Fibroblast of skin of left quadriceps (primary cell): ENCODE measurements at places on chromosomes 7 and 10.

DNA sequence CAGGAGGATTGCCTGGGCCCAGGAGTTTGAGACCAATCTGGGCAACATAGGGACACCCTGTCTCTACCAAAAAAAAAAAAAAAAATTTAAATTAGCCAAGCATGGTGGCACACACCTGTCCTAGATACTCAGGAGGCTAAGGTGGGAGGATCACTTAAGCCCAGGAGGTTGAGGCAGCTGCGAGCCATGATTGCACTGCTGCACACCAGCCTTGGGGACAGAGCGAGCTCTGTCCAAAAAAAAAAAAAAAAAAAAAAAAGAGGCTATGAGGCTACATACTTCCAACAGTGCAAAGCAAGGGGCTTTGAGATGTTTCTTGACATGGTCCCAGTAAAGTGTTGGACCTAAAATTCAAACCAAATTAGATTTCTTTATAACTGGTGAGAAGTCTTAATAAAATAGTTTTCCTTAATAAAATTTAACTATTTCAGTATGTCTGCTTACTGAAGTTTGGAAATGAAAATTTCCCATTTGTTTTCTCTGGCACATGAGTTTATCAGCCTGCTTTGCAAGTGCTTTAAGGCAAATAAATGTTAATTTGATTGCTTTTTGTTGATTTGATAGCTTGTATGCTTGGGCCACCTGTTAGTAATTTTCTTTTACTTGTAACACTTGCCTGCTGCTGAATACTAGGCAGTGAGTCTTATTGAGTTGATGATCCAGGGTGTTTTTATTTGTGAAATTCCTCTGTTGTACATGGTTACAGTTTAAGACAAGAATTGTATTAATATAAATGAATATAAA lies 16.1 kb downstream of the CALU start:
- DNase-seq = no peak

- DNase-seq = no peak
These were observed 141.6 kb downstream of the FANK1 start for GRCh38 chr10:126037946-126038345.

GRCh38 chr7:80596933-80597517 lies 41.4 kb upstream of the CD36 start:
- DNase-seq = no peak

GRCh38 chr7:27187475-27188385 lies 2.7 kb upstream of the HOXA11 start:
- DNase-seq = no peak

DNA sequence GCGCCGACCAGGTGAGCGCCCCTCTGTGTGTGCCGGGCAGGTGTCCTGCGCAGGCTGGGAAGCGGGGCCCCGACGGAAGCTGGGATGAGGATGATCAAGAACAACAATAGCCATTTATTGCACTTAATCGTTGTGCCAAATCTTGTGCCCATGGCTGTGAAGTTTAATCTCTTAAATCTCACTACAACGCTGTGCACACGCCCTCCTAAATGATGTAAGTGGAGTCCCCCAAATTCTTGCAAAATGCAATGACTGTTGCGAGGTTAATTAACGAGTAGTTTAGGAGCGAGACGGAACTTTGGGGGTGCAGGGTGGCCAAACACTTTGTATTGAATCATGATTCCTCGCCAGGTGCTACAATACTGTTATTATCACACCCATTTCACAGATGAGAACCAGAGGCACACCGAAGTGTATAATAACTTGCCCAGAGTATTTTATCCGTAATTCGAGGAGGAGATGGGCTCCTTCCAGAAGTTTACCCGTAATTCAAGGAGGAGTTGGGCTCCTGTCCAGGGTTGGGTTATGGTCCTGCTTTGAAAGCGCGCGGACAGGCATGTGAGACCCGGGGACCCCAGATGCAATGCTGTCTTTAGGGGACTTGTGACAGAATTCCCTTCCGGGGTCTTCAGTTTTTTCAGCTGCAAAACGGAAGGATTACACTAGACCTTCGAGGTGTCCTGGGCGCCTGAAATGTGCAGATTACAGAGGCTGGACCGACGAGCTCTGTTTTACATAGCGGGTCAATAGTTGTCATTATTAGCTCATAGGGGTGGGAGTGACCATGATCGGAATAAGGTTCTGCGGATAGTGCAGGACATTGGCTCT lies 1.0 kb downstream of the FFAR4 start:
- no peak for DNase-seq

GRCh38 chr10:120729547-120729946 lies 121.6 kb upstream of the WDR11 start:
- DNase-seq = no peak

GRCh38 chr7:130423501-130424037 lies 17.2 kb downstream of the CEP41 start:
- DNase-seq = no peak

DNA sequence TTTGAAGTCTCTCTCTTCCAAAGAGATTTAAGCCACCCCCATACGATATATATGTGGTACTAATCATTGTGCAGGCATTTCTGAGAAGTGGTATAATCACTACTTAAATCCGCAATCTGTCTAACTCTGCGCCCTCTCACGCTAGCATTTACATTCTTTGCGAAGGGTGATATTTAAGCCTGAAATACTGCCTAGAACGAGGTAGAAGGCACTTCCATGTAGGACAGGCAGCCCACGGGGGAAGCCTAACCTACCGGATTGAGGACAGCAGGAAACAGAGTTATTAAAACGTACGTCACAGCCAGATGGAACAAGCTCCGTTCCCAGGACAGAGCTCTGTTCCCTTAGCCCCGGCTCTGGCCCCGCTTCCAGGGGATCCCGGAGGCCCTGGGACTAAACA lies 59.3 kb upstream of the ECHDC3 start:
- DNase-seq = no peak

GRCh38 chr10:79424221-79425073 lies 21.0 kb downstream of the ZCCHC24 start:
- no peak for DNase-seq

DNA sequence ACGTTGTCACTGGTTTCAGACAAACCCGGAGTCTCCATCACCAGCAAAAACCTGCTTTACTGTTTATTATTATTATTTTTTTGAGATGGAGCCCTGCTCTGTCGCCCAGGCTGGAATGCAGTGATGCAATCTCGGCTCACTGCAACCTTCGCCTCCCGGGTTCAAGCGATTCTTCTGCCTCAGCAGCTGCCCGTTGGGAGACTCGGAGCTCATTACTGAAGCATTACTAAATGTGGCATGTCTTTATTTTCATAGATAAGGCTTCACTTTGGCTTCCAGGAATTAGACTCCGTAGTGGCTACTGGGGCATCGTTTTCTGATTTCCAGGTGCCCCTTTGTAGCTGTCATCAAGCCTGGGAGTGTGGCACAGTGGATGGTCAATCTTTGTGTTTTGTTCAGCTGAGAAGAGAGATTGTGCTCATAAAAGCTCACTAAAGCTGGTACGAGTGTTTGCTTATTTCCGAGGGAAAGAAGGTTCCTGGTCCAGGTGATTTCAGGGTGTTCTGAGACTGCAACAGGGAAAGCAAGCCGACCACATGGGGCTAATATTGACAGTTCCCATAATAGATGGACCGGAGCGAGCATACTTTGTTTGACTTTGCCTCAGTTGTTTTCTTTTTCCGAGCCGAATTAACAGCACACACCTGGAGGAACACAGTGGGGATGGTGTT lies 163.1 kb downstream of the CAMK1D start:
- no peak for DNase-seq

DNA sequence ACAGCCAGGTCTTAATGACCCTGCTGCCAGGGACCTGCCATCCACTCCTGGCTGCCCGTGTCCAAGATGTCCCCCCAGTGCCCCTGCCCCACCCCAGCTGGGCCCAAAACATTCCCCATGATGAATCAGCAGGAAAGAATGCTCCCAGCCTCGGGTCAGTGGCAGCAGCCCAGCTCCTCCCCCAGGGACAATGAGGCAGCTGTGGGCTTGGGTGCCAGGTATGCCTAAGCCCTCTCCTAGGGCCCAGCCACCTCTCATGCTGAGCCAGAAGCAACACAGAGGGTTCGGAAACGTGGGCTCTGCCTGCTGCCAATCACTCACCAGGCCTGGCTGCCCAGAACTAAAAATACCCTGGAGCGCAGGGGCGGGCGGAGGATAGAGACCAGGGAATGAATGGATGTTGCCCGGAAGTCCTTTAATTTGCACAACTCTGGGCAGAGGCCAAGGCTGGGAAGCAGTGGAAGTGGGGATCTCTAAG lies 1.5 kb upstream of the LOXL4 start:
- peak; percentile 54 for DNase-seq

GRCh38 chr7:37445064-37445723 lies 3.5 kb downstream of the ELMO1 start:
- DNase-seq = no peak

GRCh38 chr7:139502226-139502625 lies 18.8 kb upstream of the KLRG2 start:
- no peak for DNase-seq

- no peak for DNase-seq
These were observed 259.8 kb upstream of the KLF14 start for GRCh38 chr7:130993671-130994365.

GRCh38 chr7:105934572-105935185 lies 28.4 kb upstream of the CDHR3 start:
- no peak for DNase-seq

DNA sequence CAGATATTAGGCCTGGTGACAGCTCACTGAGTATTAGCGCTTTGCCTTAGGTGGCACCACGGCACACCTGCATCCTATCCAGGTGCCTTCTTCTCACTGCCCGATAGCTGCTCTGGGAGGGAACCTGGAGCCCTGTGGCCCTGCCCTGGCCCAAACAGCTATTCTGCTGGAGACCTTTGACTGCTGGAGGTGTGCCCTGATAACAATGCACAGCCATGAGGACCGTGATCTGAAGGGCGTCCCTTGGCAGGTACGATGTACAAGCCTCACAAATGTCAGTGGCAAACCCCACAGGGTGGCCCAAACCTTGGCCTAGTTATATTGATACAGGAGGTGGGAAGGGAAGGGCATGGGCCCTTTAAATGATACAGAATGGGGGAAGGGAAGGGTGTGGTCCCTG lies 259.5 kb downstream of the GRID1 start:
- no peak for DNase-seq

- DNase-seq = no peak
These were observed 27.9 kb upstream of the CDK14 start for GRCh38 chr7:90568213-90568612.

GRCh38 chr10:21969326-21970287 lies 33.9 kb downstream of the DNAJC1 start:
- DNase-seq = no peak

GRCh38 chr7:142498364-142498763 lies 240.5 kb upstream of the PRSS58 start:
- no peak for DNase-seq

DNA sequence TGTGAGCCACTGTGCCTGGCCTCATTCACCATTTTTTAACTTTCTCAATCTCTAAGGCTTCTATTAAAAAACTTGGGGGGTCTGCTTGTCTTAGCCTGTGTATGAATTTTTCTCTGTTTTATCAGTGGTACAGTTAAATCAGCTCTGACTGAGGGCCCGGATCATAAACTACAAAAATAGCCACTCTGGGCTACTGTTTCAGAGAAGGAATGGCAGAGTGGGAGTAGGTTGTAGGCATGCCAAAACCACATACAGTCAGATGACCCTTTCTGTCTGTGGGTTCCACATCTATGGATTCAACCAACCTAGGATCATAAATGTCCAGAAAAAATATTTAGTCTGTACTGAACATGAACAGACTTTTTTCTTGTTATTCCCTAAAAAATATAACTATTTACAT lies 21.3 kb downstream of the TBC1D12 start:
- DNase-seq = no peak

DNA sequence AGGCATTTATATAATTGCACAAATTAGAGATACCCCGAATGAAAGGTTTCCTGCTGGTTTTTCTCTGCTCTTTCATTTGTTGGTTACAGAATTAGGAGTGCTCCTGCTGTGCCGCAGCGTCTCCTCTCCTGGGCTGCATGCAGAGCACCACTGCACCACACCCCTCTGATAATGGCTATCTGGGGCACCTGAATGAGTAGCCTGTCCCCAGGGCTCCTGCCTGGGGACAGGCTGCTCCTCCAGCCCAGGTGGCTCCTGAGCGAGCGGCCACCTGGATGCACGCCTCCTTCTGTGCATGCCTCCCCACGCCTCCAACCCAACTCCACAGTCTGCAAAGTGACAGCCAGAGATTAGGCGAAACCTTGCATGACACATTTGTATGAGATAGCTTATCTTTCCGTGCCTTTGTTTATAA lies 242.6 kb upstream of the FZD8 start:
- no peak for DNase-seq

DNA sequence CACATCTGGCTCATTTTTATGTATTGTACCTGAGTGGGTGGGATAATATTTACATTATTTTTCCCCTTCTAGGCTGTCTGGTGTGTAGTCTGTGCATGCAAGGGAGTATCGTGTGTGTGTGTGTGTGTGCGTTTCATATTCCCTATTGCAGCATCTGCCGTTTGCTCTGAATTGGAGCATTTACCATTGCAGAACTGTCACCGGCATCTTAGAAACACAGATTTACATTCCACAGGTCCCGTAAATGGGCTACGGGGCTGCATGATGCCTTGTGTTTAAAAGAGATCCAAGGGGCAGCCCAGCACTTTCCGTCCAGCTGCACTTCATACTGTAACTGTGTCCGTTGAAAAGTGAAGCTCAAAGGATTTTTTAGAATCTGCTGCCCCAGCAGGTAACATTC lies 167.1 kb upstream of the KIAA1217 start:
- DNase-seq = no peak

DNA sequence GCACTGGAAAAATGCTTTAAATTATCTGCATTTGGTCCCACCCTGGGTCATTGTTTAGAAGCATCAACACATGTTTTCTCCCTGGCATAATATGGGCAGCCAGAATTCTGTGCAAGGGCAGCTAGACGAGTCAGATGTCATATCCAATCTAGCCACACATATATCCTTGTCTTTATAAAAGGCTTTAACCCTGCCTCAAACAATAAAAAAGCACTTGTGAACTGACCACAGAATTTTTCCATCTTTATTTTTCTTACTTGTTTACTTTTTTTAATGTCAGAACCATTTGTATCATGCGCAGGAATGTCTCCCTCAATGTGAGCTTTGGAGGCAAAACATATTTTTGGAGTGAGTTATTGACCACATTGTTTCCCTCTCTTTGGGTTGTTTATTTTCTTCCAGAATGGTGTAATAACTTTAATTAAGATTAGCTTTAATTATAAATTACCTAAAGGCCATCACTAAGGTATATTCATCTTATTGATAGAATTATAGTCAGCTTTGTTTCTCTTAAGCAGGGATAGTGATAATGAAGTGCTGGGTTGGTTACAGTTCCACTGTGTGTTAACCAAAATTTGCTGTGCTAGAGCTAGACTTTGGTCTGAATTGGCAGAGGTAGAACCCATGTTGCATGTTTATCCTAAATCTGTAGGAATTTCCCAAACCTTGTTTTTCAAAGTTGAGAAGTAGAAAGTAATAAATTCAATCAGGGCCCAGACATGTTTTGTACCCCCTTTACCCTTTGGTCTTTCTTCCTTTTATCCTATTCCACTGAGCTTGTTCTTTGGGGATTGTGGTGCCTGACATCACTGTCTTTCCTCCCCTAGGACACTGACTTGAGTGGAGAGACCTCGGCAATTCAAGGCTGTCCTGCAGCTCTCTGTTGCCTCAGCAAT lies 1078.4 kb downstream of the KCNMA1 start:
- peak; percentile 64 for DNase-seq

- no peak for DNase-seq
These were observed 2.0 kb upstream of the TNS3 start for GRCh38 chr7:47583739-47584535.
